Cardiac muscle cell (in vitro differentiated cells and primary cell): ENCODE measurements at places on chromosomes 13 and 19. TPM values are rescaled to one million over a fixed set of nuclear protein-coding genes. Genes with fewer than 3 reads are reported as not detected.

Gene ELANE
- total RNA-seq, result not detected in 2 replicates

DNA sequence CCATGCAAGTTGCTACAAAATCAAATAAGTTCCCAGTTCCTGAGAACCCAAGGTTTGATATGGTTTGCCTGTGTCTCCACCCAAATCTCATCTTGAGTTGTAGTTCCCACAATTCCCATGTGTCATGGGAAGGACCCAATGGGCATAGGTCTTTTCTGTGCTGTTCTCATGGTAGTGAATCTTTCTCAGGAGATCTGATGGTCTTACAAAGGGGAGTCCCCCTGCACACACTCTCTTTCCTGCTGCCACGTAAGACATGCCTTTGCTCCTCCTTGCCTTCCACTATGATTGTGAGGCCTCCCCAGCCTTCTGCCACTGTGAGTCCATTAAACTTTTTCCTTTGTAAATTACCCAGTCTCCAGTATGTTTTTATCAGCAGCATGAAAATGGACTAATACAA, 28.5 kb upstream of the TSHZ3 start:
- DNase-seq, result peak; percentile 44

DNA sequence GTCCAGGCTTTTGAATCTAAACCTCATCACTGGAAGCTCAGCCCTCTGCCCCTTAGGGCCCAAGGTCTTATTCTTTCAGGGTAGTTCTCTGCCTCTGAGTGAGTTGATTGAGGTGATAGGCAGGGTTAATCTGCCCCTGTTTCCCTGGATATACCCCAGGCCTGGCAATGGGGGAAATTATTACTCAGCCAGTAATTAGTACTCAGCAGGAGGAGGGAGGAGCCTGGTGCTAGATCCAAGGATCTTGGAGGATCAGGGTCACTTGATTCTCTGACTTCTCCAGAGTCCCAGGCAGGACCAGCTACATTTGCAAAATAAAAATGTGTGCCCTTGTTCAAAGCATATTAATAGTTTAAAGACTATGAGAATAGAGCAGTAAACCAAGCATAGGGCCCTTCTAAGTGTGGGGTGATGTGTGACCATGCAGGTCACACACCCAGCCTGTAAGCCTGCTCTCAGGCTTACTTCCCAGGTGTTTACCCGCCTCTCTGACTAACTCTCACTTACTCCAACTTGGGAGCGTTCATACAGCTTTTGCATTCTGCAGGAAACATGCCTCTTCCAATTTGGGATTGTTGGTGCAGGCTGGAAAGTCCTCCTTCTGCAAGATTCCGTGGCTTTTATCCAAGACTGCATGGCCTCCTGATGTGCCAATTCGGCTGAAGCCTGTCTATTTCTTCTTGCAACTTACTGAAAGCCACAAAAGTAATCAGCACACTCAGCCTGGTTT, 7.9 kb upstream of the STK24 start:
- no peak for DNase-seq

DNA sequence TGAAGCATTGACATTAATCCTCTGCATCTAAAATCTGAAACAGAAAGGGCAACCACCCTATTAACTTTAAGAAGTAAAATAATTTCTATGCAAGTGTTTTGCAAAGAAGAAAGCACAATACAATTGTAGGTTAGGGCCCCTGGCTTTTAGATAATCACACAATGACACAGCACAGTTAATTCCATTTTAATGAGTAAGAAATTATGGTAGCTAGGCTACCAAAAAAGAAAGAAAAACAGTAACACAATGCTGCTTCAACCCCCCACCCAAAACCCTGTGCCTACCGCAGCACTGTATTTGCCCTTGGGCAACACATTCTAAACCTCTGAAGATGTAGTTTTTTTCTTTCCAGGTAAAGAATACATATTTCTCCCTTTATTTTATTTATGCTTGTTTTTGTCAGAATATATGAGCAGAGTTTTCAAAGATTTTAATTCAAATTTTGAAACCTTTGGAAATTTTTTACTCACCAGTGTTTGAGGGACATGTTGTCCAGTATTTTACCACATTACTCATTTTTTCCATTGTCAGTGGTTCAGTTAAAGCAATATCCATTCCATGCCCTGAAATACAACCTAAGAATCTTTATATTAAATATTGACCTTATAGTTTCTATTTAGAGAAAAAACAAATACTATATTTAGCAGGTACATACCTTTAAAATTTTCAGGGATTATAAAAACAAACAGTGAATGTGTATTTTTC, 21.1 kb downstream of the SOHLH2 start:
- no peak for DNase-seq

- no peak for DNase-seq
Observed at GRCh38 chr13:77952276-77952675, 33.6 kb upstream of the EDNRB start.

GRCh38 chr19:42531313-42531712, 3.0 kb upstream of the CEACAM1 start:
- no peak for DNase-seq

GRCh38 chr13:51444922-51445321, 7.9 kb downstream of the INTS6 start:
- DNase-seq, result no peak

GRCh38 chr19:7779631-7780486, 16.8 kb downstream of the CLEC4M start:
- DNase-seq, result no peak

DNA sequence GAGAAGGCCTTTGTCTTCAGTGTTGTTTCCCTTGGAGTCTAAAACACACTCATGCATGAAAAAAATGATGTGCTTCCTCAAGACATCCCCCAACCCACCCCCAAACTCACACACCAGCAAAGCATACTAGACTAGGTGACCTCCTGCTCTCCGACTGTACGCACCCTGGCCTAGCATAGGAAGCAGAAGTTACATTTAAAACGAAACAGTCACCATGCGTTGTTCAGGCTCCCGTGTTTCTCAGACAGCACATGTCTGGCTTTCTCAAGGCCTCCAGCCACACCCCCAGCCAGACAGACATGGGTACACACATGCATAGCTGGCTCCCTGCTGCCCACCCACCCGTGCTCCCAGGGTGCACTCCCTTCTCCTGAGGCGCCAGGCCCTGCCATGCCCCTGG, 28.7 kb upstream of the C1QTNF9 start:
- DNase-seq, result no peak

GRCh38 chr13:31955101-31955500, 76.5 kb upstream of the FRY start:
- no peak for DNase-seq

DNA sequence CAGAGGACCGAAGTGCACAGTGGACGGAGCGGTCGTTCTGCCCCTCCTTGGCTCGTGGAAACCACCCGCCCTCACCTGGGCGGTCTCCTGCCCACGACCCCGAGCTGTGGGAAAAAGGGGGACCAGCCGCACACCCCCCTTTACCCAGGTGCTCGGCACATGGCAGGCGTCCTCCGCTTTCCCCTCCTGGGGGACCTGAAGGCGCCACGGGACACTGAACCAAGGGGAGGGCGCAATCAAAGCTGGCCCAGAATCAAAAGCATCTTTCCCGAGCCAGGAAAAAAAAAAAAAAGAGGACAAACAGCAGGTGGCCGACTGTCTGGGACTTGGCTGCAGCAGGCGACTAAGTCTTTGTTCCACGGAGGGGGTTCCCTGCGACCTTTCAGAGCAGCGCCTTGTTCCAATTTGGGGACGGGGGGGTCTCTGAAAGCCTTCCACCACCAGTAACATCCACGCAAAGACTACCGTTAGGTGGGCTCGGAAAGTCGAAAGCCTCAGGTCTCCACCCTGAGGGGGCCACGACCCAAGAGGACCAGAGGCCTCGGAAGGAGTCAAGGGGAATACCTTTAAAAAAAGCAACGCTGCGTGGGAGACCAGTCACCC, 1.1 kb downstream of the MBD3 start:
- DNase-seq, result peak; percentile 15

DNA sequence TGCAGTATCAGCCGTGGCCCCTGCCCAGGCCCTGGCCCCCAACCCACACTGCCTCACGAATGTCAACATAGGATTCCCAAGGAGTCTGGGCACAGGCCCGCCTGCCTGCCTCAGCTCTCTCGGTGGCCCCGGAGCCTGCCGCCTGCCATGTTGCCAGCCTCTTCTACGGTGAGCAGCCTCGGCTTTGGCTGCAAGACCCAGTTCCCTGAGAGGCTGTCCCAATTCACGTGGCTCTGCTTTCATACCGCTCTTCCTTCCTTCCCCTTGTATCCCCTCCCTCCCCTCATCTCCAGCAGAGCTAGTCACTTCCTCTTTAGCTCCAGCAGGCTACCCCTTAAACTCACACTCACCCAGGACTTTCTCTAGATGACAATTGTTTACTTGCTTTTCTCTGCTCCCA, 42.7 kb downstream of the SERP2 start:
- no peak for DNase-seq
